ENCODE measurements at places on chromosomes 5 and 9. TPM values are rescaled to one million over a fixed set of nuclear protein-coding genes. Genes with fewer than 3 reads are reported as not detected.

Gene MACROH2A1
- total RNA-seq = 150 TPM

Gene CMYA5
- total RNA-seq = 0.06 TPM

Gene RABEPK
- 30.5 TPM for total RNA-seq

Gene S100Z
- total RNA-seq = not detected

Gene PCDHA9
- 0.06 TPM for total RNA-seq

Measured in glomerular endothelial cell (primary cell).